Stimulated activated CD8-positive, alpha-beta memory T cell treated with anti-CD3 and anti-CD28 coated beads, Interleukin-7, amount 100 ng/mL, for 1 hour (primary cell): ENCODE measurements at places on chromosomes 11 and 22.

DNA sequence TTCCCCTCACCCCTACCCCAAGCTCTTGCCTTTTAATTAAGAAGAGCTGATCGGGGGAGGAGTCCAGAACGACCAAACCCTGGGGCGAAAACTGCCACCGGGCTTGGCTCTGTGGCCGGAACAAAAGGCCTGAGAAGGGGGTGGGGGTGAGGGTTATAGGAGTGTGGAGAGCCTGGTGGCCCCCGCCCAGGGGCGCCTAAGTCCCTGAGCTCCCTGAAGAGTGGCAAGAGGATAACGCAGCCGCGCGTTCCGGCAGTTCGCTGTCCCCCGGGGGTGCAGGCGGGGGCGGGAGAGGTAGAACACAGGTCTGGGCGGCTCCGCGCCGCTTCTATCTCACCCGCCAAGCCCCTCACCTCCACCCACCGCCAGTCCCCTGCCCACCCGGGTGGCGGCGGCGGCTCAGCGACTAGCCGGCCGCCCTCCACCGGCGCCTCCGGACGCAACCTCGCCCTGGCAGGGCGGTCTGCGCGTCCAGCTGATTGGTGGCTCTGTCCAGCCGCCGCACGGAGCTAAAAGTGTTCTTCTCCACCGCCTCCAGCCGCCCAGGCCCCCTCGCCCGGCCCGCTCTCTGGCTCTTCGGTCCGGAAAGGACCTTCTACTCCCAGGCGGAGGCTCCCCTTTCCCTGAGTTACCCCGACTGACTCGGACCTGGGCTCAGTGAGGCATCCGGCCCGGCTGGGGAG, 18.7 kb upstream of the BDNF start:
- no peak for DNase-seq

GRCh38 chr11:130888790-130889189, 27.5 kb downstream of the SNX19 start:
- no peak for DNase-seq

GRCh38 chr11:59776210-59777066, 21.3 kb downstream of the STX3 start:
- DNase-seq: no peak

- no peak for DNase-seq
Measured at GRCh38 chr22:29433856-29434255, 4.5 kb upstream of the RFPL1 start.

- DNase-seq: no peak
Measured at GRCh38 chr11:118838905-118839553, 44.7 kb upstream of the CXCR5 start.

DNA sequence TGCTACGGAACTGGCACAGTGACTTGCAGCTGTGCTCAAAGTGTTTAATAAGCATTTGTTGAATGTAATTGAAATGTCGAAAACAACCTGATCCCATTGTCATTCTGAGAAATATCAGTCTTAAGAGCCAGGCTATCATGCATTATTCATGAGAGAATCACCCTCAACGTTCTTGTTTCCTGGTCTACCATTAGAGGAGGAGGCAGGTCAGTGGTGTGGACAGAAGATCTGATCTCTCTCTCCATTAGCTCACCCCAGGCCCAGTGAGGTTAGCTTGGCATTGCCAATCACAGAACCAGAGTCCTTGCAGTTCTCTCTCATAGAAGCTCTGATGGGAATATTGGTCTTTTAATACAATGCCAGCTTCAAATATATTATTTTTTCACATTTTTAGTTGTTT, 121.1 kb upstream of the SPON1 start:
- DNase-seq: no peak

- DNase-seq: no peak
Measured at GRCh38 chr11:60252213-60253108, 9.5 kb upstream of the MS4A4E start.

DNA sequence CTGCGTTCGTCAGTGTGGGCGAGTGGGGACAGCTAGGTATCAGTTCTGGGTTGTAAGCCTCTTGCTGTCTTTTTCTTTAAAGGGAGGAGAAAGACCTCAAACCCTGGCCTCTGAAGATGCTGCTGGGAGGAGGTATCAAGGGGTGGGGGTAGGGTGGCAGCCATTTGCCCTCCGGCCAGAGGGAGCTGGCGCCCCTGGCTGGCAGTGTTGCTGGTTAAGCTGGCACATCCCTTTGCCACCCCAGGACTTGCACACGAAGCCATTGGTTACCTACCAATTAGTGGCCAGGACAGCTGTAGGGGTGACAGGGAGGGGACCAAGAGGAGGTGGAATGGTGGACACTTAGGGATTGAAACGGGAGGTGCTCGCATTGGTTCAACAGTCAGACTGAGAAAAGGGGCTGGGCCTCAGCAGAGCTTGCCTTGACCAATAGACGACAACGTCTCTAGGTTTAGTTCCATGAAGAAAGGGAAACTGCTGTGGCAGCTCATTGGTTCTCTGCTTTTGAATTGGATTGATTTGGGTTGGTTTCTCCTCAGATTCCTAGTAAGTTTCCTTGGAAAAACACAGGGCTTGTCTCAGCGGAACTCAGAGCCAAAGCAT, 77.9 kb downstream of the ST3GAL4 start:
- DNase-seq: no peak

DNA sequence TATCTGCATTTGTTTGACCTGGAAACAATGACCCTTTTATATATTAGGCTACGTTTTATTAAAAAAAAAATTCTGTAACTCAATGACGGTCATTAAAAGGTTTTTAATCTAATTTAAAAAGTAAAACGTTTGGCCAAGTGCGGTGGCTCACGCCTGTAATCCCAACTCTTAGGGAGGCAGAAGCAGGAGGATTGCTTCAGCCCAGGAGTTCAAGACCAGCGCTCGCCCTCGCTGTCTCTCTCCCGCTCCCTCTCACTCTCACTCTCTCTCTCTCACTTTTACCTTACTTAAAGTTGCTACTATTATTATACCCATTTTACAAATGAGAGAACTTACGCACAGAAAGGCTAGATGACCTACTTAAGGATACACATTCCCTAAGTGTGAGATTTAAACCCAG, 814 bp upstream of the NARS2 start:
- DNase-seq: no peak

DNA sequence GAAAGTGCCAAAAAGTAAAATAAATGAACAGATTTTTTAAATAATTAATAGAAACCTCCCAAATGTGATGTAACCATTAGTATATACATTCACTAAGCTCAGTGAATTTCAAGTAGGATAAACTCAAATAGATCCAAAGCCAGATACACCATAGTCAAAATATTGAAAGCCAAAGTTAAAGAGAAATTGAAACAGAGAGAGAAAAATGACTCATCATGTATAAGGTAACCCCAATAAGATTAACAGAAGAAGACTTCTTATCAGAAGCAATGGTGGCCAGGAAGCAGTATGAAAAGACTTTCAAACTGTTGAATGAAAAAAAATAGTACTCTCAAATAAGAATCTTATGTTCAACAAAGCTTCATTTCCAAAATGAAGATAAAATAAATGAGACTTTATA, 70.5 kb downstream of the LUZP2 start:
- DNase-seq: no peak

DNA sequence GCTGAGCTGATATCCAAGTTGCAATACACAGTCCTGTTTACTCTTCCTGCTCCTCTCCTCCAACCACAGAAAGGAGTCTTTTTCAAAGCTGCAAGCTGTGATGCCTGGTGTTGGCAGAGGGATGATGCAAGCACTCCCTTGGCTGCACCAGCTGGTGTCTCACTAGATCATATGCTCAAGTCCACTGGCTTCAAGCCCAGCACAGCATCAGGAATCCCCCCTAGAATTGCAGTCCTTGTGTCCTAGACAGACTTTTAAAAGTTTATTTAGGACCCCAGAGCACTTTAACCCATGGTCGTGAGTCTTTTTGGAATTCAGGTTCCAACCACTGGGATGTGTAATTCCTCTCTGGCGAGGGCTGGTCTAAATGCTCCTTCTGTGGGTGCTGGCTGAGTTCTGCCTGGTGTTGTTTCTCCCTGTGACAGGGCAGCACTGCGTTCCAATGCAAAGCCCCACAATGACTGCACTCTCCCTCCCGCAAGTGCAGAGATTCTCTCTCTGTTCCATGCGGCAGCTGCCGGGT, 1.9 kb upstream of the HEPN1 start:
- no peak for DNase-seq

- no peak for DNase-seq
Measured at GRCh38 chr11:24842308-24842707, 345.5 kb downstream of the LUZP2 start.

GRCh38 chr22:19679522-19680101, 34.7 kb upstream of the SEPTIN5 start:
- DNase-seq: peak; percentile 25

DNA sequence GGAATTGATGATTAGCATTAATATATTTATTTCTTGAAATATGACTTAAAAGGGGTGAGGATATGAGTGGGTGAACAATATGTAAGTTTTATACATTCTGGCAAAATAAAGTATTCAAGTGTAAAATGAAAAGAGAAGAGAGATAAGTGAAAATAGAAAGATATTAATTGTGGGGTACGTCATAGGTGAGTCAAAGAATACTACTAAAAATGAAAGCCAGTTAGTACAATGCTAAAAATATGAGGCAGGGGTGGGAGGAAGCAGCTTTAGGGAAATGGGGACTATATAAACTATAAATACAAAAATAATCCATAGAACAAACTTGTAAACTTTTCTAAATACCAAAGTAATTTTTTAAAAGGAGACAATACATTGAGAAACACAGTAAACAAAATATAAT, 661.4 kb downstream of the CNTN5 start:
- no peak for DNase-seq
